ENCODE measurements at places on chromosomes 12 and 14.

GRCh38 chr12:718756-719102 lies 33.6 kb upstream of the WNK1 start:
- DNase-seq = no peak

GRCh38 chr14:23751616-23752015 lies 115.5 kb downstream of the DHRS2 start:
- peak; percentile 60 for DNase-seq

- DNase-seq = no peak
Observed at GRCh38 chr12:52019113-52019770, 12.5 kb downstream of the TAMALIN start.

DNA sequence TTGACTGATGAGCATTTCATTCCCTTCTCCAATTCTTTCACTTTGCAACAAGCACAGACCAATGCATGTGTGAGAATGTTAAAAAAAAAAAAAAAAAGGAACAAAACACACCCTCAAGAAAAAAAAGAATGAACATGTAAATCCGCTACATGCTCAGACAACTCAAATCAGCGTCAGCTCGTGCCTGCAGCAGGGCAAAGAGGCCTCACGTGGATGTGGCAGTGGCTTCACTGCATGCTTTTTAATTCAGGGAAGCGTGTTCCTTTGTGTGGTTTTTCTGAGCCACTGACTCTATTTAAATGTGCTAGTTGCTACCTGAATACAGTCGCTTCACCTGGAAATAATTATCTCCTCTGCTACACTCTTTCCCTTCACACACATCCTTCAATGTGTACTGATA lies 55.1 kb downstream of the PPP1R36 start:
- no peak for DNase-seq

DNA sequence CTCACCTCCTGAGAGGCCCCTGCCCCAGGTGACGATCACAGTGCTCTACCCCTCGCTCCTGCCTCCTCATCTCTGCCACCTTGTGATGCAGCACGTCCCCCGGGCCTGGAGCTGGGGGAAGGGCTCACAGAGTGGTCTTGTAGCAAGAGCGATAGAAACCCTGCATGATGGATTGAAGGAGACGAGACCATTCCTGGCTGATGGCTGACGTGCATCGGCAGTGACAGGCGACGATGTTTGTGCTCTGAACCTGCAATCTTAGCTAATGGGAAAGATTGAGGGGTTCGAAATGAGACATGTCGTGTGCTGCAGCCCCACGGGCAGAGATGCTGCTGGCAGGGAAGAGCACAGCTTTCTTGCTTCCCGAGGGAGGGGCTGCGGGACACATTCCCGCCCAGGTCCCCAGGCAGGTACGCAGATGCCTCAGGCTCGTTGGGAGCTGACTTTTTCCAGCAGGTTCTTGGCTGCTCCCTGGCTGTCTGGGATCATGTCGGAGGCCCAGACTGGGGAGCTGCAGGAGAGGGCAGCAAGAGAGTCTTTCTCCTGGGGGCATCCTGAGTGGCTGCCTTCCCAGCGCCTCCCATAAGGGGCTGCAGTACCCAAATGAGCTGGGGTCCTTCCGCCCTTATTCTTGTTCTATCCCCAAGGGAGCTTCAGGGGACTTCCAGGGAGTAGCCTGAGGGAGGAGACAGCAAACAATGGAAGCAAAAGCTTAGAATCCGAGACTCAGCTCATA lies 38.7 kb upstream of the GPATCH2L start:
- DNase-seq = no peak

- no peak for DNase-seq
Observed at GRCh38 chr14:99181241-99181640, 90.8 kb downstream of the BCL11B start.

All from fibroblast of skin of right quadriceps (primary cell).